GDM1 (cell line): ENCODE measurements at places on chromosomes 7 and 10.
A peak's percentile ranks its signal among the peaks of the same experiment; 100 is the strongest.

DNA sequence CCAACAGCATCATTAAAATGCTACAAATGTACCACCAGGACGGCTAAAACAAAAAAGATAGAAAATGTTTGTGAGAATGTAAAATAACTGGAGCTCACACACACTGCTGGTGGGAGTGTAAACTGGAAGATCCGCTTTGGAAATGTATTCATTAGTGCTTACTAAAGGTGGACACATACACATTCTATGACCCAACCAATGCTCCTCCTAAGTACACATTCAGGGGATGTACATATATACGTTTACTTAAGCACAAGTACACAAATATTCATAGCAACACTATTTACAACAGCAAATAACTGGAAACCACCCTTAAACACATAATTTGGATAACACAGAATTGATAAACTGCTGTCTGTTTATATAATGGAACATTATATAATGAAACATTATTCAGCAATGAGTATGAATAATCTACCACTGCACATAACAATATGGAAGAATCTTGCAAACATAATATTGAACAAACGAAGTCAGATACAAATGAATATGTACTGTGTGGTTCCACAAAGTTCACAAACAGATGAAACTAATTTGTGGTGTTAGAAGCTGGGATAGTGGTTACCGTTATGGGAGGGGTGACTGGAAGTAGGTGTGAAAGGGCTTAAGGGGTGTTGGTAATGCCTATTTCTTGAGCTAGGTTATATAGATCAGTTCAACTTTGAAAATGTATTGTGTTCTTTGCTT is 52.1 kb downstream of the STRA8 start:
- DNase-seq = no peak

- no peak for DNase-seq
Measured at GRCh38 chr7:37425498-37425897, 23.2 kb downstream of the ELMO1 start.

DNA sequence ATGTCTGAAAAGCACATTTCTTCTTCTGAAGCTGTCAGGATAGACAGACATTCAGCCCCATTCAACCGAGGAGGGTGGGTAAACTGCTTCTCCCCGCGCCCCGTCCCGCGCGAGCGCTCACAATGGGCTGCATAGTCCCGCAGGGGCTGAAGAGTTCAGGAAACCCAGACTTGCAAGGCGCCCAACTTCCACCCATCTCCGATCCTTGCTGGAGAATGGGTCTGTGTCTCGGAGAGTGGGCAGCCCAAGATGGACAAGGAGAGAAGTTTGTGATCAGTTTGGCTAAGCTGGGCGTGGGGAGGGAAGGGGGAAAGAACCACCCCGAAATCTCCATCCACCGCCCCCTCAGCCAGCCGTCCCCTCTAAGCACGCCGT is 686 bp downstream of the AASS start:
- no peak for DNase-seq

DNA sequence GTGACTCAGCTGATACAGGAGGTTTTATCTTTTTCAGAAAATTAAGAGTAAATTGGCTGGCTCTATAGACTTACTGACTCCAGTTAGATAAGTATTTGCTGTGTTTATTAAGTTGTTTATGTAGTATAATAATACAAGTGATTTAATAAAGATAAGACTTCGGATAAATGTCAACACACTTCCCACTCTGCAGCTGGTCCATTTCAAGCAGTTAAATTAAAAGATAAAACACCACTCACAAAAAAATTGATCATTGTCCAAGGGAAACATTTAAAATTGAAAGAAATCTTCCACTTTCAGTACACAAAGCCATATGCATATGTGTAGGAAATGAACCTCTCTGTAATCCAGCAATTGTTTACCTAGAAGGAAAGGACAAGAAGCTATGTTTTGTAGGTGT is 106.1 kb upstream of the SP8 start:
- DNase-seq = no peak

GRCh38 chr7:780081-780480 is 52.2 kb upstream of the SUN1 start:
- no peak for DNase-seq

GRCh38 chr10:104100795-104101194 is 15.1 kb upstream of the COL17A1 start:
- DNase-seq = no peak

GRCh38 chr7:142792593-142792992 is 21.8 kb downstream of the PRSS2 start:
- DNase-seq = no peak

GRCh38 chr10:103872137-103872931 is 17.0 kb upstream of the SH3PXD2A start:
- DNase-seq = no peak

DNA sequence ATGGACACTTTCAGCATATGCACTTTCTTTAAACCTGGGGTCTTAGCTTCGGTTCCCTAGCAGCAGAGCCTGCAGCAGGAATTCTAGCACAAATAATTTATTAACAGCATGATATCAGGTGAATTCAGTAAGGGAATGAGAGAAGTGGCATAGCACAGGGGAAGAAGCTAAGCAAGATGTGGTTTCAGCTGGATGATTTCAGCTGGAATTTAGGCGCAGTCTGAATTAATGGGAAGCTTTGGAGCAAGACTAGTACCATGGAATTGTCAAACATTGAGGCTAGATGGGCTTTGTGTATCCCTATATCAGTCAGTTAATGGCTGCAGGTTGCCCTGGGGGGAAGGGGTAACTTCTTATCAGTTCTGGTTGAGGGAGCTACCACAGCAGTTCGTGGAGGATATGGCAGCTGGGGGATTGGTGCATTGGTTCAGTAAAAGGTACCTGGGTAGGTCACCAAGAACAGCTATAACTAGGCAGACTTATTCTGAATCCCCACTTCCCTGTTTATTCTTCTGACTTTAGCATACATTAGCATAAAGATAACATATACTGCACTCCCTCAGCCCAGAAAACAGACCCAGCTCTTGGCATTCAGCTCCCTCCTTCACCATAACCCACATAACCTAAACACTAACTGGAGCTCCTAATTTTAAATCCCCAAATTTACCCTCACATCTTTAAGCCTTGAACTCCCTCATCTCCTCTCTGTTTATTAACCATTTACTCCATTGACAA is 46.8 kb upstream of the NAMPT start:
- no peak for DNase-seq

GRCh38 chr10:35574924-35575352 is 30.2 kb upstream of the GJD4 start:
- DNase-seq = no peak

GRCh38 chr10:123704812-123705211 is 38.7 kb downstream of the GPR26 start:
- no peak for DNase-seq

DNA sequence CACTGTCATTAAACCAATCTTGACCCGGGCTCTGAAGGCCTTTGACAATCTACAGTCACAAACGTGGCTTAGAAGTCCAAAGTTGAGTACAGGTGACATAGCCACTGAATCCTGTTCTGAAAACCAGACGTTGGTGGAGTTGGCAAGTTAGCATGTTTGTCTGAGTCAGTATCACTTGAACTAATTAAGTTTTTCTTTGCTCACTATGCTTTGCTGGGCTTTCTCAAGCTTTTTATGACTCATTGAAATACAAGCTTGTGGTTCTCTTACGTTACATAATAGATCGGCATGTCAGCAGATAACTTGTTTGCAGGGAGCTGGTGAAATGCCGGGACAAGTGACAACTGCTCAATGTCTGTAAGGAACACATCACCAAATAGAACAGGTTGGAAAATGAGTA is 53.8 kb downstream of the ARL5B start:
- DNase-seq = no peak

DNA sequence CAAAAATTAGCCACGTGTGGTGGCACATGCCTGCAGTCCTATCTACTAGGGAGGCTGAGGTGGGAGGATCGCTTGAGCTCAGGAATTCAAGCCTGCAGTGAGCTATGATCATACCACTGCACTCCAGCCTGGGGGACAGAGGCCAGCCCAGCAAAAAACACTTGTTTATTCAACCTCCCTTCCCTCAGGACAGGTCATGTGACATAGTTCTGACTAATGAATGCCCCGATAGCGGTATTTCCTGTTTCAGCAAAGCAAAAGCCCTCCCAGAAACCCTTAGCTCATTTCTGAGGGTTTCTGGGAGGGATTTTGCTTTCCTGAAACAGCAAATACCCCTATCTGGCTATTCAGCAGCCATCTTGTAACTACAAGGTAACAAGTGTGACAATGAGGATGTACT is 157.1 kb downstream of the GATA3 start:
- no peak for DNase-seq

- DNase-seq = no peak
Measured at GRCh38 chr7:145698526-145699262, 417.9 kb upstream of the CNTNAP2 start.

DNA sequence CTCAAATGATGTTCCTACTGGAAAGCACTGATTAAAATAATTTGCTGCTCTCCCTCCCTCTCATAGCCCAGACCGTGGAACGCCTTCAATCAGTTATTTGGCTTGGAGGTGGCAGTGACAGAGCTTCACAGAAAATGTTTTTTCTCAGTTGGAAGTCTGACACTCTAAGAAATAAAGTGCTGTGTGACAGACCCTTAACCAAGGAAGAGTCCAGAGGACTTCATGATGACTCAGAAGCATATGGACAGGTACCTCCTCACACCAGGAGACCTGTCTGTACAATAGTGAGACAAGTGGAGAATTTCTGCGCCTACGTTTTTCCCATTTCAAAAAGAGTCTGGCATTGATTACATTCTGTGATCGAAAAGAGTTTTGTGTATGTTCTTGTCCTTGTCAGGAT is 295.5 kb downstream of the DOCK4 start:
- DNase-seq = no peak

- DNase-seq = no peak
Measured at GRCh38 chr7:120989257-120990220, 1.0 kb downstream of the CPED1 start.

GRCh38 chr10:132457328-132458070 is 60.5 kb downstream of the PWWP2B start:
- DNase-seq = no peak

- no peak for DNase-seq
Measured at GRCh38 chr7:152849128-152849527, 89.6 kb downstream of the ACTR3B start.

DNA sequence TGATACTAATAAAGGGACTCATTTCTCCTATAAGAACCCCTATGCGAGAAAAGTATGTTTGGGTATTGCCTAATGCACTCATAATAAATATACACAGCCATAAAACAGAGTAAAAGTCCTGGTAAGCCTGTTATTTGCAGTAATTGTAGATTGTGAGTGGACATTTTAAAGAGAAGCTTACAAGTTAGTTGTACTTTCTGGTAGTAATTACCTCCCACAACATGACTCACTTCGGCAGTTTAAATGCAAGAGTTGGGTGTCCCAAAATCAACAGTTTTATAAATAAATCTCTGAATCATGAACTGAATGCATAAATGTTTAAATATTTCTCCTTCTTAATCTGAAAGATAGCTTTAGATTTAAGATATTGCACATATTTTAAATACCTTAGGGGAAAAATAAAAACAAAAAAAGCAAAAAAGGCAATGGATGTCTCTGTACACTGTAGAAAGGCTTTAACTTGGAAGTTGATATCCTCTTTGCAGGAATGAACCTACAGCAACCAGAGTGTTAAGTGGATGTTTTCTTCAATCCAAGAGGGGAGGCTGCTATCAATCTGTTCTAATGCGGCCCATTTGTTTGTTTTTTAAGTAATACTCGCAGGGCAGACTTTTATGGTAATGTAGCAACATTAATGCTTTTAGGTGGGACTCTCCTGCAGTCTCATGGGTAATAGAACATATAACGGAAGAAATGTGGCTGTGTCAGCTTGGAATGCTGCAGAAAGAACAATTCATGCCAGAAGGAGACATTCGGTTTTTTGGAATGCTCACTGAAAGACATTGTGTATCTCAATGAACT is 57.3 kb upstream of the ZEB1 start:
- no peak for DNase-seq

DNA sequence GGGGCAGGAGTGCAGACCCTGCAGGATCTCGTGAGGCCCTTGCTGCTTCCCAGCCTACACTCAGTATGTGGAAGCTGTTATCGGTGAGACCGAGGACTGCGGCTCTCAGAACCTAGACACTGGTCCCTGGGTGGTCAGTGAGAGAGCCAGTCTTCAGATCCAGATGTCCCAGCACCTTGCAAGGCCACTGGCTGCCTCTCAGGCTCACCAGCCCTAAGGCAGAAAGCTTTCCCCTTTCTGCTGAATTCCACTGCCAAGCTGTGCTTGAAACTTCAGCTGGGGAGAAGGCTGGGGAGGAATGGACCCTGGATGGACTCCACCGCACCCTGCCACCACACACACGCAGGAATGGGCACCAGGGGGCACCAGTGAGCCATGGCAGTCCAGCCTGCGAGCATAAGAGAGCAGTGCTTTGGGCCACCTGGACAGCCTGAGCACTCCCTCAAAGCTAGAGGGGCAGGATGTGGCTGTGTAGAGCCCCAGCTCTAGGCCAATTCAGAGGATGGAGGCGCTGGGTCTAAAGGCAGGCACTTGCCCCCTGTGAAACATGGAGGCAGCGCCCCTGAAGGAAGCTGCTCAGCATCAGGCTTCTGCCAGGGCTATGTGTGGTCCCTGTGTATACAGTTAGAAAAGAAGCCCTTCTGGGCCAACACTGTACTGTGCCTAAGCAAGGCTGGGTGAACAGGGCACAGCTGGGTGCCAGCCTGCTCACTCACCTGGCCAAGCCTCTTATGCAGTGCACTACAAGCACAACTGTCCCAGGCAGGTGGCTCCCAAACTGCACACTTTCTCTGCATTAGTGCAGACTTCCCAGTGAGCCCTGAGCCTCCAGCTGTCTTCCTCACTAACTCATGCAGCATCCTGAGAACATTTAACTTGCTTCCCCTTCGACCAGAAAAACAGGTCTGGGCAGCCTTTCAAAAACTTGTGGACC is 21.6 kb downstream of the TMEM72 start:
- DNase-seq = peak; percentile 67

DNA sequence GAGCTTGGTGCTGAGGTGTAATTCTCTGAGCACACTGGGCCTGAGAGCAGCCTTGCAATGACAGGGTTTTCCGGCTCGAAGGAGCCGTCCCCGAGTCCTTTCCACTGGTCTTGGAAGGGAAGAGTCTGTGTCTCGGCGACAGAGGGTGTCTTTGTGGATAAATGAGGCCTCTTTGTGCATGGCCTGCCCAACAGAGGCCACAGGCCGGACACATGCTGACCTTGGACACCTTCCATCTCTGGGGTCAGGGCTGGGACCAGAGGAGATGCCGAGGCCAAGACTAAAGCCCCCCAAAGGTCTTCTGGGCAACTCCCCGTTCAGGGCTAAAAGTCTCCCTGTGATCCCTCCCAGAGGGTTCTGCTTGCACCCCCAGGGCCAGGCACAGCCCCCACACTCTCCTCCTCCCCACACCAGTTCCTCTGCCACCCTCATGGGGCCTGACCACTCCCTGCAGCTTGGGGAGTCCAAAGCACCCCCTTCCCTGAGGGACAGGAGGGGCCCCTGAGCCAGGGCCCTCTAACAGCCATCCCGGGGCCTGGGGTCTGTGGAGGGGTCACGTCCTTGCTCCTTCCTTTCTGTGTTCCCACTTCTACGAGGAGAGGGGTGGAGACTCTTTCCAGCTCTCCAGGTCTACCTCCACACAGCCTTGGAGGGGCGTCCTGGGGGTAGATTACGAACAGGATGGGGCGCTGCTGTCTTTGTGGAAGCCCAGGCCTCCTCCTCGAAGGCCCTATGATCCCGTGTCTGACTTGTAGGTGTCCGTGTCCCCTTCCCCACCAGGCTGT is 130.6 kb upstream of the FAM20C start:
- no peak for DNase-seq
